ENCODE measurements at places on chromosomes 1 and 21.

GRCh38 chr1:91617285-91617765, 116.7 kb downstream of the CDC7 start:
- DNase-seq: peak; percentile 68

DNA sequence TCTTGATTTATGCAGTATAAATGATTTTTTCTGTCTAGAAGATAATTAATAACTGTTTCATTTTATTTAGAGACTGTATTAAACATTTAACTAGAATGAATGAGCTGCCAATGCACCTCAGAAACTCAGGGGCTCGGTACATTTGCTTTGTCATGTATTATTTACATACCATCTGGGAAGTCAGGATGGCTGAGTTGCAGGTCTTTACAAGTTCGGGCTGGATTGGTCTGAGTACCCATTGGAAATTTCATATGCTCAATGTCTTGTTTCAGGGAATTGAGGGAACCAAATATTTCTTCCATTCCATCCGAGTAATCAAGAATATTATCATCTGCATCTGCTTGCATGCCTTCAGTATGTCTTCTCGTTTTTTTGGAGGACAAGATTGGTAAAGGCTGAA, 221.7 kb downstream of the COL11A1 start:
- DNase-seq: no peak

DNA sequence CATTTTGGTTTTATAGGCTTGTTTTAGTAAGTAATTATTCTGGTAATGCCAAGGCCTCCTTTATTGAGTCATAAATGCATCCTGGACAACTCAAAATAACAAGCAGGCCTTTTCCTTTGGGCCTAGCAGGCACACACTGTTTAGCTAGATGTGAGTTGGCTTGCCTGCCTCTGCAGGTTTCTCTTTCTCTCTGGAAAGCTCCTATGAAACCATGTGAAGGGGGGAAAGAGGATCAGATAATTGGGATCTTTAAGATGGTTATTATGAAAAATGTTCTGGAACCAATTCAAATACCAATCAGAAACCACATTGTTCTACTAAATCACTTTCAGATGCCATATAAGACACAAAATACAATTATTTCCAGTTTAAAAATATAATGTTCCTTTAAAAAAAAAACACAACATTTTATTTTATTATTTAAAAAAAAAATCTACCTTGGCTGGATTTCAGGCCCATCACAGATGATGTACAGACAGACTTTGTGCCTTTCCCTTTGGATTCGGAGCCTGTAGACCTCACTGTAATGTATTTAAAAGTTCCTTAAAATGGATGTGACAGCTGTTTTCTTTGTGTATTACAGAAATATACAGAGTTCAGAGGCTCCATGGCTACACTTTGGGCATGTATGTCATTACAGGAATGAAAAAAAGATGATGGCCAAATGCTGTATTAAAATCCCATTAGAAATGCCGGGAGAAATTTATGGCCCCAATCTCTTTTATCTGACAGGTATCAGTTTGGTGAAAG, 80.2 kb downstream of the NTMT2 start:
- DNase-seq: no peak

DNA sequence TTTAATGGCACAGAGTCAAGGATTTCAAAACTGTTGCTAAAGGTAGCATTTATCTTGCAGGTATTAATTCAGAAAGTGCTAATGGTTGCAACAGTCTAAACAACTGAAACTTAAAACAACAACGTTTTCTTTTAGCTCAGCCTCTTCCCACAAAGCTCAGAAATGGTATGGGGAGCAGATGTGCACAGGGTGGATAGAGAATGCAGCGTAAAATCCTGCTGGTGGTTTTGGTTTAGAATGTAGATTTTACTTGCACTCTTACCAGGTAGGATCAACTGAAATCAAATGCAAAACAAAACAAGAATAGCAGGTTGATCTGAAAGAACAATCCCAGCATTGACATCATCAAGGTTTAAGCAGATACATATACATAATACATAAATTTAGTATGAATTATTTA, 3.8 kb upstream of the LRRC8C start:
- DNase-seq: no peak

DNA sequence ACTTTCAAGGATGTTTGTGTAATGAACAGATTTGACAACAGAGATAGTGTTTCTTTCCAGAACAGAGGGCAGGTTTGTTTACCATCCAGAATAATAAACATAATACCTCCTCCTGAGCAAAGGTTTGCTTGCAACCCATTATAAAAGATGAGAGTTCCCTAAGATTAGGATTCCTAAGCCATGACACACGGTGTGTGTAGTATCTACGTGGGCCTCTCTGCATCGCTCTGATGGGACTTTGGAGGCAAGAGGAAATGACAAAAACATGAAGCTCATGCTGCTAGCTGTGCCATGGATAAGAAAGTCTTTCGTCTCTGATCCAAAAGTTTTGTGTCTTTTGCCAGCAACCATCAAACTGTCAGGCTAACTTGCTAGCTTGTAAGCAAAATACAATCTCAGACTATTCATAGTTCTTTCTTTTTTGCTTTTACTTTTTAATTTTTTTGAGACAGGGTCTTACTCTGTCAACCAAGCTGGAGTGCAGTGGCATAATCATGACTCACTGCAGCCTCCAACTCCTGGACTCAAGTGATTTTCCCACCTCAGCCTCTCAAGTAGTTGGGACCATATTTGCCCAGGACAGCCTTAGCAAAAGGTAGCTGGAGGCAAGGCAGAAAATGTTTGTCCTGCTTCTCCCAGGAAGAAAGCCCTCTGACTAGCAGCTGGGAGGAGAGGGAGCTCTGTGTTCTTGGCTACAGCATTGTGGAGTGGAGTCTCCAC, 81.1 kb downstream of the LHX4 start:
- DNase-seq: no peak

GRCh38 chr1:156682166-156682890, 5.1 kb upstream of the NES start:
- no peak for DNase-seq

DNA sequence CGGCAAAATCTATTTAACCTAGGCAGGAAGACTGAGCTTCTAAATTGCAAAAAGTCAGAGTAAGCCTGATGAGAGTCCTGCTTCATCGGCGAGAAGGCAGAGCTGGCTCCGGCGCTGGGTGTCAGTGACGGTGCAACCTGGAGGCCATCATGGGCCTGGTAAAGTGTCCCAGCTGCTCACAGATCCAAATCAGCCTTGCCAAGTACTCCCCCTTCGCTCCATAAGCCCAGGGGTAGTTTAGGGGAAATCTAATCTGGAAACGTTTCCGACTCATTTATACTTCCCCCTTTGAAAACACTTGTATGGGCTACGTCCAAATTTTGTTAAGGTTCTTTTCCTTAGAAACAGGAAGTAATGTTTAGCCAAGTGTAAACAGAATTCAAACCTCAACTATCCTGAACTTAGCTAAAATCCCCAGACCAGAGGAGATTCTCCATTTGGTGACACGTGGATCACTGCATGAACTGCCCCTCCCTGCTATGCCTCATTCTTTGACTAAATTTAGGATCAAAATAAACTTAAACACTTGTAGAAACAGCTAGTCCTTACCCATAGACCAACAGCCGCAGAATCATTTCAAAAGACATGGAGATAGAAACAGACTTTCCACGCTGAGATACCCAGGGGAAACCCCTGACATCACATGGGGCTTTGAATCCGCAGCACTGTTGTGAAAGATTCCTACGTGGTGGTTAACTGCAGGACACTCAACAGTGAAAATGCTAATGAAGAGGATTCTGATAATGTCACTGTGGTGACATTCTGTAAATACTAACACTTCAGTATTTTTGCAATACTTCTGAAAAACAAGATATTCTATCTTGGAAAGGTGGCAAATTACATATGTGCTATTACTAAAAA, 172.7 kb downstream of the TGFBR3 start:
- peak; percentile 39 for DNase-seq

- no peak for DNase-seq
These were observed 252.3 kb downstream of the FMN2 start for GRCh38 chr1:240343966-240344365.

DNA sequence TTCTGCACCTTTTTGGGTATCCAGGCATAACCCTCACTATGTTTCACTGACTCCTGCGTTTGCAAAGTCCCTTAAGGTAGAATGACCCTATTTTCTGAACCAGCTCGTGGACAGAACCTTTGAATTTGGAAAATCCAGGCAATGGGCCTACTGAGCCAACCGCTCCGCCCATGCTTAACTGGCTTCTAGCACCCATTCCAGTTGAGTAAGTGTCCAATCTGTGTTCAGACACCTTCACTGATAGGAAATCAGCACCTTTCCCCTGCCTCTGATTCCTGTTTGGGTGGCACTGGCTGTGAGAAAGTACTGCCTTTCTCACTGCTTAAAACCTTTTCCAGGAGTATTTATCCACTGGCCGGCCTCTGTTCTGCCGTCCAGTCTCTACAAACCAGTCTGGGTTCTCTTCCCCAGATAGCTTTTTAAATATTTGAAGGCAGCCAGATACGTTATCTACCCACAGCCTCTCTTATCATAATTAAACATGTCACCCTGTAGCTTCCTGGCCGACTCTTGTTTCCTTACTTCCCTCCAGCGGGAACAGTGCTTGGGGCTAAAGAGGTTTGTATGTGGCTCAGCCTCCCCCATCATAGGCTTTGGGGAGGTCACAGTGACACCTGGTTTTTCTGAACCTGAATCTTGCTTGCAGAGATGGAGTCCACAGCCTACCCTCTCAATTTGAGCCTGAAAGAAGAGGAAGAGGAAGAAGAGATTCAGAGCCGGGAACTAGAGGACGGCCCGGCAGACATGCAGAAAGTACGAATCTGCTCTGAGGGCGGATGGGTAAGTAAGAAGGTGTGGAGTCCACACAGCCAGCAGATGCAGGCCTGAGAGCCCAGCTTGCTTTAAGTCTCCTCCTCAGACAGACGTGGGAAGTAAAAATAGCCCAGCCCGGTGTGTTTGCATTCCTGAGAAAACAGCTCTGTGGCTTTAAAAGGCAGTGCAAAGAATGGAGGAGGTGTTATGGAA, 1.3 kb downstream of the POGK start:
- peak; percentile 62 for DNase-seq

- DNase-seq: no peak
These were observed 148.4 kb downstream of the GPATCH2 start for GRCh38 chr1:217482356-217483102.

- no peak for DNase-seq
These were observed 21.0 kb downstream of the JUN start for GRCh38 chr1:58762806-58763205.

DNA sequence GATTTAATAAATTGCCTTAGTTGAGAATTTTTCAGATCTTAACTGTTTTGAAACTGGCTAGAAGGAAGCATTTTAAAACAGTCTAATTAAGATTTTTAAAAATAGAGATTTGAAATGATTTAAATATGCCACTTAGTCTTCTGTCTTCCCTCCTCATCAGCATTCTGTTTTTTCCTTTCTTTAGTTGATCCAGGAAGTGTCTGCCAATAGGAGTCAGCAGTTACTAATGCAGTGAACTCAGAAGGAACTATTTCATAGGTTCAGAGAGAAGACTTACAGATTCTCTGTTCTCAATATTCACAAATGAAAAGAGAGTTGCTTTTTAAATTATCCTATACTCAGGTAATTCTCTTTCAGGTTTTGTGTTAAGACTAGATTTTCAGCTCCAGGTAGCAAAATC, 84.5 kb downstream of the RPS6KC1 start:
- DNase-seq: no peak
